ENCODE measurements at places on chromosomes 7 and 10.

DNA sequence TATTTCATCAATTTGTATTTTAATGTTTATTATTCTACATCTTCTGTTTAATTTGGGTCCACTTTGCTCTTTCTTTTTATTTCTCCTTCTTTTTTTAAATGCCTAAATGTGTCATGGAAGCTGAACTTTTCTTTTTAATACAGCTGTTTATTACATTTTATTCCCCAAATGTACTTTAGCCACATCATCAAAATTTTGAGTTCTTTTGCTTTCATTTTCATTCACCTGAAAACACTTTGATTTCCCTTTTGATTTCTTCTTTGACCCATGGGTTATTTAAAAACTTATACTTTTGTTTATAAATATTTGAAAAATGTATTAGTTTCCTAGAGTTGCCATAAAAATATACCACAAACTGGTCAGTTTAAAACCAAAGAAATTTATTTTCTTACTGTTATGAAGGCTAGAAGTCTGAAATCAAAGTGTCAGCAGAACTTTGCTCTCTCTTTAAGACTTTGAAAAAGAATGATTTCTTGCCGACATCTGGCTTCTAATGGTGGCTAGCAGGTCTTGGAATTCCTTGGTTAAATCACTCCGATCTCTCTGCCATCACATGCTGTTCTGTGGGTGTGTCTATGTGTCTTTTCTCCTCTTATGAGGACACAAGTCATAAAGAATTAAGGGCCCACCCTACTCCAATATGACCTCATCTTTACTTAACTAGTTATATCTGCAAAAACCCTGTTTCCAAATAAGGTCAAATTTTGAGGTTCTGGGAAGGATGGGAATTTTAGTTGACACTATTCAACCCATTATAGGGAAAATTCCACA, 225.5 kb downstream of the ANKRD7 start:
- DNase-seq, result no peak

DNA sequence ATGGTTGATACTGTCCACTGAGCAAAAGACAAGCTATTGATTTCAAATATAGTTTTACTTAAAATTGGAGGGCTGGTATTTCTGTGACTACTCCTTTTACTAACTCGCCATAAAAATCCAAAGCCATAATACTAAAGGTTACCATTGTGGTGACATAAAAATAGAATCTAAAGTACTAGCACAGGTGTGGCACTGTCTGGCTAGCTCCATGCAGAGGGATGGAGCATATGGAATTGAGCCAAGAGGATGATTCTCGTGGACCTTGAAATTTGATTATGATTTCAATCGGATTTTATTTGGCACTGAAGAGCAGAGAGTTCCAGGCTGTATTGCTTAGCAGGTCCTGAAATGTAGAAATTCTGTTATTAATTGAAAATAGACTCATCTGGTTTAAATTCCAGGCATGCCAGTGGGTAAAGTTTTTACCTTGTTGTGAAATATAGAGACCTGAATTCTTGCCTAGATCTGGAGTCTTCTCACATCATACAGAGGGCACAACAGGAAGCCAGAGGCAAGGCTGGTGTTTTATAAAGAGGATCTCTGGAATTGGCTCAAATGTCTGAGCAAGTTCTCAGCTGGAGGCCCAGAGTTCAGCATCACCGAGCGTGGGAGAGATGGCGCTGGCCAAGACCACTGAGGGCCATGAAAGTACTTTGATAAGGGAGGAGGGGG, 29.9 kb upstream of the DLD start:
- no peak for DNase-seq

GRCh38 chr7:100472854-100473499, 6.0 kb downstream of the TSC22D4 start:
- no peak for DNase-seq

GRCh38 chr10:103463499-103463898, 4.8 kb upstream of the CALHM1 start:
- no peak for DNase-seq

GRCh38 chr7:26151096-26151495, 902 bp upstream of the NFE2L3 start:
- DNase-seq, result peak; percentile 44

- no peak for DNase-seq
Observed at GRCh38 chr10:21625623-21626229, 91.7 kb downstream of the MLLT10 start.

GRCh38 chr7:31735991-31736982, 49.3 kb downstream of the PPP1R17 start:
- DNase-seq, result peak; percentile 8

- no peak for DNase-seq
Observed at GRCh38 chr7:105285118-105285874, 103.4 kb downstream of the SRPK2 start.

DNA sequence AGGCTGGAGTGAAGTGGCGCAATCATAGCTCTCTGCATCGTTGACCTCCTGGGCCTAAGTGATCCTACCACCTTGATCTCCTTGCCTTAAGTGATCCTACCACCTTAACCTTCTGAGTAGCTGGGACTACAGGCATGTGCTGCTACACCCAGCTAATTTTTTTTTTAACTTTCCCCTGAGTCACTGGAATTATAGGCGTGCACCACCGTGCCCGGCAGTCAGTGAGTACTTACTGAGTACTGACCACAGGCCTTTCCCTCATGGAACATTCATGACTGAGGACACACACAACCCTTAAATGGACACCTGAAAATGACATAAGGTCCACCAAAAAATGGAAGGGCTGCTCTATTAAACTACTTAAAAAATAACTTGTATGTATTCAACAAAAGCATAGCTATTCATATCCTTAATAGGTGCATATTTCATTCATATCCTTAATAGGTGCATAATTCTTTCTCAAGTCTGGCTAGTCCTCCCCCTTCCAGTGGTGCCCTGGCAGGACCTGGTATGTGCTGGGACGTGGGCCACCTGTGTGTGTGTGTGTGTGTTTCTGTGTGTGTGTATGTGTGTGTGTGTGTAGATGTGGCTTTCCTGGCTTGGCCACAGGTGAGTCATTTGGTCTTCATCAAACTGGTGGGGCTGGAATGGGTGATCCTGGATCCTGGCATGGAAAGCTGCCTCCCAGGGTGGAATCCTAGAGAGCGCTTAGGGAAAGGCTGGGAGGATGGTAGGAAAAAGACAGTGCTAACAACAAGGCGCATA, 3.5 kb downstream of the FAM180A start:
- DNase-seq, result no peak
